ENCODE measurements at places on chromosomes 16 and 17.
A peak's percentile ranks its signal among the peaks of the same experiment; 100 is the strongest.

- peak; percentile 79 for DNase-seq
These were observed 29.5 kb upstream of the CDH1 start for GRCh38 chr16:68707340-68708152.

DNA sequence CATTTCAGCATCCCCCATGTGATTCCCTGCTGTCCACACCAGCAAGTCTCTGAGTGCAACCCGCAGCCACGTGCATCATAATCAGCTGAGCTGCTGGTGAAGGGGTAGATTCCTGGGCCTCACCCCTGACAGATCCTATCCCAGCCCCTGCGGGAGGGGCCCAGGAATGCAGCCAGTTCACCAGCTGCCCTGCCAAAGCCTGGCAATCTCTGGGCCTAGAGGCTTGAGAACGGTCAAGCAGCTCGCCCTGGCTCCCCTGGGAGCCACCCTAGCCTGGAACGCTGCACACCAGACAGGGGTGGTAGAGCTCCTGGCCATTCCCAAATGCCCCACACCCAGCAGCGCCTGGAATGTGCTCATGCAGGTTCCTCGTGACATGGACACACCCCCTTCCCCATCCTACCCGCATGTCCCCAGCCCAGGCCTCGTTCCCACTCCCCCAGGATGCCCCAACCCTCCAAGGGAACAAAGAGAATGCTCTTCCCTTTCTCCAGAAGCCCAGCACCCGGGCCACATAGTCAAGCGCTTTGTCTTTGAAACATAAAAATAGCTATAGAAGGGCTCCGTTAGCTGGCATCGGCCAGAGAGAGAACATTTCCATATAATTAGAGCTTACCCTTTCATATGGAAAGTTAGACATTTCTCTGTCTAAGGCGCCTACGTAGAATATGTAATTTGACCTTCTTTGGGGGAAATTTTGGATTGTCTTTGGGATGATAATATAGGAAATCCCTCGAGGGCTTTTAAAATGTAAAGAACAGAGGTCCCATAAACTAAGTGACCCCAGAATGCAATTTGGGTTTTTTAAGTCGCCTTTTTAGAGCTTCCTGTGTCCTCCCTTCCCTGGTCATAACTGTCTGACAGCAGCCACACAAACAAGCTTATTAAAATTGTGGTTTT lies 3.4 kb downstream of the CEP295NL start:
- peak; percentile 46 for DNase-seq

GRCh38 chr17:28906706-28907438 lies 4.0 kb upstream of the DHRS13 start:
- DNase-seq = no peak

GRCh38 chr17:43756201-43756600 lies 2.4 kb downstream of the SOST start:
- DNase-seq = no peak

- peak; percentile 24 for DNase-seq
These were observed 1.2 kb upstream of the BLTP2 start for GRCh38 chr17:28646039-28646754.
